Eye (tissue), 1 donor: ENCODE measurements at places on chromosomes 1 and 21.

DNA sequence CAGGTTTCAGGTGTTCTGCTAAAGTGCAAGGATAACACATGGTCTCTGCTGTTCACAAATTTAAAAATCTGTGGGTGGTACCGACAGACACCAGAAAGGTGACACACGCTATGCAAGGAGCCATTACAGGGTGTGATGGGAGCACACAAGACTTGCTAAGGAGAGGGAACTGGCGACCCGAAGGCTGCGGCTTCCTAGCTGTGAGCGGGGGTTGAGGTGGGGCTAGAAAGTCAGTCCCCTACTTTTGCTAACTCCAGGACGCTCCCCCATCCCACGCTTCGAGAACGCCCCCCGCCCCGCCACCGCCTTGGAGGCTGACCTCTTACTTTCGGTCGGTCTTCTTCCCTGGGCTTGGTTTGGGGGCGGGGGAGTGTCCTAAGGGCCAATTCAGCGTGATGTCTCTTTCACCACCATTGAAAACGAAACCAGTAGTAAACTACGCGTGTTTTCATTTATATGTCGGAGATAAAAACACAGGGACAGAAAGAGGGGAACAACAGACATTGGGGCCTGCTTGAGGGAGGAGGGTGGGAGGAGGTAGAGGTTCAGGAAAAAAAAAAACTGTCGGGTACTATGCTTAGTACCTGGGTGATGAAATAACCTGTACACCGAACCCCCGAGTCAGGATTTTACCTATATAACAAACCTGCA, 1.1 kb downstream of the CKS1B start:
- DNase-seq = peak; percentile 63

- DNase-seq = no peak
These were observed 2.2 kb downstream of the TNFRSF4 start for GRCh38 chr1:1211541-1212441.

- DNase-seq = no peak
These were observed 83.1 kb upstream of the ERRFI1 start for GRCh38 chr1:8109216-8109615.

DNA sequence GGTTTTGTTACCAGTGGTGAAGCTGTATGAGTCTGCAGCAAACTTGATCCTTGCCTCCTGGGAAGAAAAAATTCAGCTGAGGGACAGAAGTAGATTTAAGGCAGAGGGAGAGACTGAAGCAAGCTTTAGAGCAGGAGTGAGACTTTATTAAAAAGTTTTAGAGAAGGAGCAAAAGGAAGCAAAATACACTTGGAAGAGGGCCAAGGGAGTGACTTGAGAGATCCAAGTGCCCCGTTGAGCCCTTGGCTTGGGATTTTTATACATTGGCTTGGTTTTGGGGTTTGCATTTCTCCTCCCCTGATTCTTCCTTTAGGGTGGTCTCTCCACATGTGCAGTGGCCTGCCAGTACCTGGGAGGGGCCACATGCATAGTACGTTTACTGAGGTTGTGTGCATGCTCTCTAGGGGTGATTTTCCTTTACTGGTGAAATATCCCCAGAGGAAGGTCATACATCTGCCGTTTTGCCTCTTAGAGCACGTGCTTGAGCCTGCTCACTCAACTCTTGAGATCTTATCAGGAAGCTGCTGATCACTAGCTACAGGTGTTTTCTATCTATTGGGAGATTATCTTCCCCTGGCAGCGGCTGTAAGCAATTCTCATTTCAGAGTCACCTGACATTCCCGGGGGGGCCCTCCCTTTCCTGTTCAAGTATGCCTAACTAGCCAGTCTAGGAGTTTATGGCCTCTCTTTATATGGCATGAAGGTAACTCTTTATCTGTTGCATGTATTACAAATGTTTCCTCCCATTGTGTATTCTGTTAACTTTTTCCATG, 20.3 kb downstream of the FASLG start:
- DNase-seq = no peak

- no peak for DNase-seq
These were observed 562.4 kb upstream of the BEND5 start for GRCh38 chr1:49339043-49339442.

- DNase-seq = peak; percentile 57
These were observed 29.3 kb downstream of the IER5 start for GRCh38 chr1:181117648-181118449.
